Kidney capillary endothelial cell (primary cell): ENCODE measurements at places on chromosomes 12 and 14.
A peak's percentile ranks its signal among the peaks of the same experiment; 100 is the strongest.

DNA sequence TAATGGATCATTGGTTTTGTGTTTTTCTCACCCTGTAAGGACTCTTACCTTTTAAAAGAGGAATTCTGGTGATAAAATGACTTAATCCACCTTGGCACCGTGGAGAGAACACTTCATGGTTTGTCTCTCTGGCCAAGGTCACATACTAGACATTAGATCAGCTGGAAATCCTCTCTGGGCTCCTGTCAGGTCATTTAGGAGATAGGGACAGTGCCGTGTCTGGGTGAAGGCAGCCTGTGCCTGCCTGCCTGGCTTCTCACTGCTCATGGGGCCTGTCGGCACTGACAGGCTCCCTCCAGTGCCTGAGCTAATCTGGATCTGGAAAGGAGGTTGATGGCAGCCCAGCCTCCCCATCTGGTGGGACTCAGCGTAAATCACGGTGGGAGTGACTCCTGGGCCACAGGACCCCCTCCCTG is 5.7 kb downstream of the CRADD start:
- DNase-seq: no peak

DNA sequence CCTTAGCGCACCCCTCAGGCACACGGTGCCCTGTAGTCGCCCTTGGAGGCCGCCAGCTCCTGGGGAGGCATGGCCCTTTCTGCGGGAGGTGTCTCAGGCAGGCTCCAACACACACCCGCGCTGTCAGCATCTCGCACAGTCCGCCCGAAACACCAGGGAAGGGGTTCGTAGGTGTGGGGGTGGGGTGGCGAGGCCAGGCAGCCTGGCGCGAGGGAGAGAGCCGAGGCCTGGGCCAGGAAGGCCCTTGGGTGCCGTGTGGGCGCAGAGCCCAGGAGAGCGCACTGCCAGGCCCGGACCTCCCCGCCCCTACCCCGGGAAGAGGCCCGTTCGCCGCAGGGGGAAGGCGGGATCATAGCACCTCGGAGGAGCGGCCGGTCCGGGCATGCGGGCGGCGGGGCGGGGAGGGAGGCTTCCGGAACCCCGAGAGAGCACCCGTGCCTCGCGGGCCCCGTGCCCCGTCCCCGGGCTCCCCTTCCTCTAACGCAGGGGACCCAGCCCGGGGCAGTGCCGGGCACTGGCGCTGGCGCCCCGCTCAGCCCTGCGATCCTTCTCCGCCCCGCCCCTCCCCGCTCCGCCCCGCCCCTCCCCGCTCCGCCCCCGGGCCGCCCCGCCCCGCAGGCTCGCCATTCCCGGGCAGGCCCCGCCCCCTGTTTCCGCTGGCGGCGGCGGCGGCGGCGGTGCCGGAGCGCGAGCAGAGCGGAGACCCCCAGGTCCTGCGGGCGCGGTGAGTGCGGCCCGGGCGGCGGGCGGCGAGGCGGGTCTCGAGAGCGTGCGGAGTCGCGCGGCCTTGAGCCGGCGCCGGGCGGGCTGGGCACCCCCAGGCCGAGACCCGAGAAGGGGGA is at the start of gene TSPAN9:
Gene TSPAN9, plus strand, starts transcription at position 650 of the 842 bp plus-strand sequence. CDS start 123,815 bp downstream, outside the sequence.
- DNase-seq: peak; percentile 39

DNA sequence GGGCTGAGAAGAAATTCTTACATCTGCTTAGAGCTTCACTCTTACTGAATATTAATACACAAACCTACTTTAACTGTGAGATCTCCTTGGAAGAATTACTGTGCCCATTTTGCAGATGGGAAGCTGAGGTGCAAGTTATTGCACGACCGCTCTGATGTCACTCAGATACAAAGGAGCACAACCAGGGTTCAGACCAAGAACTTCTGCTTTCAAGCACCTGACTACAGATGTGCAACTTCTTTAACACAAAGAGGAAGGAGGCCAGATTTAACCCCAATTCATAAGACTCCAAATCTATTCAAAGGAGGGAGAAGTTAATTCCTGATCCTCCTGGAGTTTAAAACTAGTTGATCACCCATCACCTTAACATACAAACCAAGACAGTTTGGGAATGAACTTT is 232.6 kb downstream of the VRK1 start:
- no peak for DNase-seq

DNA sequence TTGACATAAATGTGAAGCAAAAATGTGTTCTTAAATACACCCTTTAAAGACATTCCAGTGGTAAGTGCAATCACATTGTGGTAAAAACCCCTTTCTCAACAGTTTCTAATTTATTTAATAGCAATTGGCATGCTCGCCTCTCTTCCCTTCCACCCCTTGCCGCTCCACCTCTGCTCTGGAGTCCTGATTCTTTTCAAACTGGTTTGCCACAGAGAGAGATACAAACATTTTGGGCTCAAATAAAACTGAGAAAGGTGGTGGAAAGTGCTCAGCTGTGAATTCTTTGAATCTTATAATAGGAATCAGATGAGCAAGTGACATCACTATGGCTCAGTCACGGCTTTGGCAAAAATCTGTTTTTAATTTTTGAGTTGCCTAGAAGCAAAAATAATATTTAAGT is 993.9 kb downstream of the GALC start:
- DNase-seq: no peak

DNA sequence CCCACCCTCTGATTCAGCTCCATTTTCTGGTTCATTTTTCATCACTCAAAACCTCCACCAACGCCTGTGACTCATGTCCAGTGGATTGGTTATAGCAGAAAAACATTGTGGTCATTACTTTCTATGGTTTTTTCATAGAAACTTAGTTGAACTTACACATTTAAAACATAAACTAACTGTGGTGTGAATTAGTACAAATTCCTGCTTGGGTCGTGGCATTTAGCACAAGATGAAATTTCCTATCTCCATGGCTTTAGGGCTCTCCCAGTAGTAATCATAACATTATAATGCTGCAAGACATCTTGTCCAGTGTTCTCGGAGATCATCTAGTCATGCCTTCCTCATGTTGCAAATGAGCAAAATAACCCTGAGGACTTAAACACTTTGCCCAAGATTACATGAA is 7.1 kb downstream of the RNASE7 start:
- no peak for DNase-seq

DNA sequence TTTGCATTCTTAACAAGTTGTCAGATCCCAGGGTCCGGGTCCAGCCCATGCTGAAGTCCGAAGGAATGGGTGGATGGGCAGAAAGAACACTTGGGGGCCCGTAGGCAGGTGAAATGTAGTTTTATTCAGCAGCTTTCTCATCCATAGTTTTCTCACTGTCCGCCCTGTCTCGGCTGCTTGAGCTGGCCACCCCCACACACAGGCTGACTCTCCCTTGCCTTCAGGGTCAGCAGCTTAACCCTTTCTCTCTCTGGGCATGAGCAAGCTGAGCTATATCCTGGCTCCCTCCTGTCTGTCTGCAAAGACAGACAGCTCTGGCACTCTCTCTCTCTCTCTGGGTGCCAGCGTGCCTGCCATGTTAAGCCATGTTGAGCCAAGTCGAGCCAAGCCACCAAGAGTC is 163.9 kb downstream of the PTCSC3 start:
- no peak for DNase-seq

GRCh38 chr12:13100605-13100881 is 2.9 kb downstream of the GSG1 start:
- no peak for DNase-seq

GRCh38 chr12:674272-674781 is 11.1 kb upstream of the NINJ2 start:
- peak; percentile 67 for DNase-seq

- no peak for DNase-seq
Observed at GRCh38 chr14:24297190-24297964, 2.2 kb downstream of the DHRS1 start.

- no peak for DNase-seq
Observed at GRCh38 chr12:128745772-128746689, 77.7 kb downstream of the SLC15A4 start.

DNA sequence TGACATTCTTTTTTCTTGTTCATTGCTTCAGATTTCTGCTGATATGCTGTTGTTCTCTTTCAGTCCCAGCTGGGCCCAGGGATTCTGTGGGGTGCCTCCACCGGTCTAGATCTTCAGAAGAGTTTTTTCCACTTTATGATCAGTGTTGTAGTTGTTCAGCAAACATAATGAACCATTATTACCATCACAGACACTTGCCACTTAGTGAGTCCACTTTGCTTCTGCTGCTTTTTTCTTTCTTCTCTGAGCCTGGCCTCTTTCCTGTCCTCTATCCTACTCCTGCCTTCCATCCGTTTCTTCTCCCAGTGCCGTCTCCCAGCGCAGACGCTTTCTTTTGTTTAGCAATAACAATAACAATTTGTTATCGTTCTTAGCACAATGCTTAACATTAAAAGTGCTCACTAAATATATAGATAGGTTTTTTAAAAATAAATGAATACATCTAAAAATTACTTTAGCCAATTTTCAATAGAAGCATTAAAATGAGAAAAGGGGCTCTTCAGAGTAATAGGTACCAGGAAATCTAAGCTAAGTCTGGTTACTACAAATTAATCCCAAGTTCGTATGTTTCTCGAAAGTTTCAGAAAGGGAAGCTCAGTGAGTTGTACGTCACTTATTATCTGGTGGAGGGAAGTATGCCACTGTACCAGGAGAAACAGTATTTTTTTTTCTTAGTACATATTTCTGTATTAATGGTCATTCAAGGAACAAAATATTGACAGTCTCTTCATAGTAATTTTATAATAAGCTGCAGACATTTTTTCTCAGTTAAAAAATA is 98.2 kb downstream of the SRGAP1 start:
- no peak for DNase-seq

DNA sequence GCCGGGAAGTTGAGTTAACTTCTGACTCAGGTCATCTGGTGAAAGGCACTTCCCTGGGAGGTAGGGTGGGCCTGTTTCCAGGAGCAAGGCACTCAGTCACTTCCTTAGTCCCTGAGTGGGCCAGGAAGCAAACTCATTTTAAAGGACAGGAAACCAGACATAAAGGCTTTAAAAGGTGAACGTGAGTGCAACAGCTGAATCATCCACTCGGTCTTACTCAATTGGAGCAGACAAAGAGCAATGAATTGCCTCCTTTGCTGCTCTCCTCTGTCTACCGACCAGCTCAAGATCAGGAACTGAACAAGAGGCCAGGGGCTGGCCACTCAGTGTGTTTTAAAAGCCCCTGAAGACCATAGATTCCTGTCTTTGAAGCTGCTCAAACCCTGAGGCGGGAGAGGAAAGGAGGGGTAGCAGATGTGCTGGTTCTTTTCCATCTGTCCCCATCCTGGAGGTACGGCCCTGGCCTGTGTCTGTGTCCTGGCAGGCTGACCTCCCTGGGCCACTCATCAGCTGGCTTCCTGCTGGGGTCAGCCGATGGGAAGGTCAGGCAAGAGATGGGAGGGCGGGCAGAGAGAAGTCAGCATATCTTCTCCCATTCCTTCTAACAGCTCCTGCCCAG is 148.9 kb downstream of the PPM1H start:
- DNase-seq: peak; percentile 100
